ENCODE measurements at places on chromosomes 6 and 20.
A peak's percentile ranks its signal among the peaks of the same experiment; 100 is the strongest.

- no peak for DNase-seq
Observed at GRCh38 chr6:132749111-132749510, 8.6 kb downstream of the VNN2 start.

GRCh38 chr20:24411003-24411833 is 58.2 kb upstream of the SYNDIG1 start:
- DNase-seq: no peak

- DNase-seq: no peak
Observed at GRCh38 chr6:166025149-166025898, 142.3 kb downstream of the TBXT start.

- DNase-seq: no peak
Observed at GRCh38 chr6:11774426-11774825, 4.2 kb downstream of the ADTRP start.

- no peak for DNase-seq
Observed at GRCh38 chr20:33878583-33878982, 67.4 kb downstream of the CHMP4B start.

GRCh38 chr20:39588148-39588757 is 626.1 kb downstream of the DHX35 start:
- peak; percentile 35 for DNase-seq

- no peak for DNase-seq
Observed at GRCh38 chr20:13085275-13085674, 76.5 kb downstream of the SPTLC3 start.

GRCh38 chr6:43277643-43278523 is 20.2 kb upstream of the SLC22A7 start:
- DNase-seq: no peak

Data from SK-N-MC (cell line).